ENCODE measurements at places on chromosomes 6 and 20.

- no peak for DNase-seq
These were observed 43.4 kb upstream of the BLCAP start for GRCh38 chr20:37571033-37571432.

GRCh38 chr6:53585208-53585900 lies 40.5 kb upstream of the GCLC start:
- DNase-seq = no peak

- no peak for DNase-seq
These were observed 110.4 kb upstream of the COL21A1 start for GRCh38 chr6:56357616-56358373.

- no peak for DNase-seq
These were observed 129.9 kb downstream of the MRPL14 start for GRCh38 chr6:43997345-43997677.

DNA sequence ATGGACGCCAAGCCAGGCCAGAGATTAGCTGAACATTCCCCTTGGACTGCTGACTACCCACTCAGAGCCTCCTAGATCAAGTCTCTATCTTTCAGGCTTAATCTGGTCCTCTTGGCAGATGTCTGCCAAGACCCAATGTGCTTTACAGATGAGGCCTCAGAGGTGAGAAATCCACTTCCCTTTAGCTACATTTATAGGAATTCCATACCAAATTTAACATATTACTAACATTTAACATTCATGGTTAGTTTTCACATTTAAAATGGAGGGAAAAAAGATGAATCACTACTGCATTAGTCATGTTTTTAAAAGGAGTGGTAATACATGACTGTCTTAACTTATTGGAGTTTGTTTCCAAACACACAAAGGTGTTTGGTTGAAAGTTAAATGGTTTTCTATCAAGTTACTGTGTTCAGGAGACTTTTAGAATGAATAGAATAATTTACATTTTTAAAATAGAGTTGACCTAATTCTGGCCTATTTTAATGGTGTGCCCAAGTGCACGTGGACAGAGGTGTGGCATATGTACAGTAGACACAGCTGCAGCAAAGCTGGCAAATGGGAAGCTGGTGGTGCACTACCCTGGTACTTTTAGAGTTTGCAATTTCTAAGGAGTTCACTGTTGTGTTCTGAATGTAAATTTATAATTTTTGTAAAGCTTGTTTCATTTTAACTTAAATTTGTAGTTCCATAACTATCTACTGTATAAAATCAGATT lies 41.9 kb upstream of the CALHM6 start:
- no peak for DNase-seq

DNA sequence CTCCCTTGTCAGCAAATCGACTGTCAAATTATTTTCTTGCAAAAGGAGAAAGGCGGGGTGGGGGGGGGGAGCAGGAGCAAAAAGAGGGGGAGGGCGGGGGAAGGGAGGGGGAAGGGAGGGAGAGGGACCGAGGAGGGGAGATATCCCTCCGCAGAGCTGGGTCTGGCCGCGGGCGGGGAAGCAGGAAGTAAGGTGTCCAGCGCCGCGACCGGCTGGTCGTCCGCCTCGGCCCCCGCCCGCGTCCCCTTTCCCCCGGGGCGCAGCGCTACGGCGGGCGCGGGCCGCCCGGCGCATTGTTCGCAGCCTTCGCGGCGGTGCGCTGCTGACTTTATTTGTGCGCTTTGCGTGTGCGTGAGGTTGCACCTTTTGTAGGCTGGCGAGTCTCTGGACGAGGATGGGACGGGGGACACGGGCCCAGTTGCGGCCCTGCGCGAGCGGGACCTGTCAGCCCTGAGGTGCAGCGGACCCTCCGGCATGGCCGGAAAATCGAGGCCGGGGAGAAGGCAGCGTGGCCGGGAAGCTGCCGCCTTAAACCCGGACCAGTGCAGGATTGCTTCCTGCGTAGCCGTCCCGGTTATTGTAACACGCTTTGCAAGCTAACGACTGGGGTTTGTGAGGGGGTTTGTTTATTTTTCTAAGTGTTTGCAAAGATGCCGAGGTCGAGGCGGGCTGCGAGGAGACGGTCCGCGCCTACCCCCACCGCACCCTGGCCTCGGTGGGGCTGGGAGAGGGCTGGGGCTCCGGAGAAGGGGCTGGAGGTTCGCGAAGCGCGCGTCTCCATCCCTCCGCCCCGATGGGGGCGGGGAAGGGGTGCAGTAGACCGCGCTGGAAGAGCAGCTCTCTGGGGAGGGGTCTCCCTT lies 675 bp upstream of the TRERF1 start:
- DNase-seq = peak; percentile 22

Data from stimulated activated CD4-positive, alpha-beta T cell treated with anti-CD3 and anti-CD28 coated beads, Interleukin-12 subunit alpha, Interleukin-12 subunit beta, amount 100 ng/mL, for 24 hours (primary cell).